ENCODE measurements at places on chromosomes 5 and 9.

DNA sequence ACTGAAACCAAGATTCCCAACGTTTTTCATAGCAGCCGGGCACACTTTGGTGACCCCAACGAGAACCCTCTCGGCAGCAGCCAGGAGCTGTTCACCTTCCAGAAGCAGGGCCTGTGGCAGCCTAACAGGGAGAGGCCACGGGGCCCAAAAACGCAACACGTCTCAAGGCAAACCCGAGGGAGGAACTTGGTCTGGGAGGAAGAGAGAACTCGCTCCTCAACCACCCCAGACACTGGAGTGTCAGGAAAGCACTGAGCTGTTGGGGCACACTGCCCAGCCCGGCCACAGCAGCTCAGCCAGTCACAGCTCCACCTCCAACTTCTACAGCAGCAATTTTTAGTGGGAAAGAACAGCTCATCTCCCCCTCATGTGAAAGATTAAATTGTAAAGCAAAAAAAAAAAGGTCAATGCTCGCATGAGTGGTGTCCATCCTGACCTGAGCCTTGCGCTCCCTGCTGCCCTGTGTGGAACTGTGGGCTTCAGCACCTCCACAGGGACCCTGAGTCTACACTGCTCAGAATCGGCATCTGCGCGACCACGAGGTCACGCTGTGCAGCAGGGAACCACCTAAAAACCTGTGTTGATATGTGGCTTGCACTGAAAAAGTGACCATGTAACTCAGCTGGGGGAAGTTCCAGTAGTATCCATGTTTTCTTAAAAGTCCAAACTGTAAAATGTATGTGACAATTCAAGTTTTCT, 55.0 kb downstream of the IPPK start:
- DNase-seq = no peak

DNA sequence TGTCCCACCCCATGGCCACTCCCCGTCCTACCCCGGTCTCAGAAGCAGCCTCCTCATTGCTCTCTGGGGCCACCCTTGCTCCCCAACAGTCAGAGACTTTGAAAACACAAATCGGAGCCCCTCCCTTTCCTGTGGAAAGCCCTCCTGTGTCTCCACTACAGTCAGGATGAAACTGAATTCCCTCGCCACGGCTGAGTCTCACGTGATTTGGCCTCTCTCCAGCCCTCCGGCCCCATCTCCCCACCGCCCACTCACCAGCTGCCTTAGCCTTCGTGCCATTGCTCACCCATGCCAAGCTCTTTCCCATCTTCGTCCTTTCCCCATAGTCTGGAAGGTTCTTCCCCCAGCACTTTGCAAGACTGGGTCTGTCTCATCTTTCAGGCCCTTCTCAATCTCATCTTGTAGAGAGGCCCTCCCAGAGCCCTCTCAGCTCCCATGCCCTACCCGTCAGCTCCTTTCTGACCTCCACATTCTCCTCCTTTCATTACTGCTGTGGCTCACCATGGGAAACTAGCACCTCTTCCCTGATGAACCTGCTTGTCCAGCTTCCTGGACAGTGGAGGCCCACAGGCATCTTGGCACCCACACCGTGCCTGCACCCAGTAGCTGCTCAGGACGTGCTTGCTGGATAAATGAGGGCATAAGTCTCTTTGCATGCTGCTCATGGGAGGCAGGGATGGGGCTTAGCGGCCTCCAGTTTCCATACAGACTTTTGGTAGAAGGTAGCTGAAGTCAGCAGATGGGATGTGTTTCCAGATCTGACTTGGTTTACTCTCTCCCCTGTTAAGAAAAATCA, 126.4 kb upstream of the COL5A1 start:
- no peak for DNase-seq

DNA sequence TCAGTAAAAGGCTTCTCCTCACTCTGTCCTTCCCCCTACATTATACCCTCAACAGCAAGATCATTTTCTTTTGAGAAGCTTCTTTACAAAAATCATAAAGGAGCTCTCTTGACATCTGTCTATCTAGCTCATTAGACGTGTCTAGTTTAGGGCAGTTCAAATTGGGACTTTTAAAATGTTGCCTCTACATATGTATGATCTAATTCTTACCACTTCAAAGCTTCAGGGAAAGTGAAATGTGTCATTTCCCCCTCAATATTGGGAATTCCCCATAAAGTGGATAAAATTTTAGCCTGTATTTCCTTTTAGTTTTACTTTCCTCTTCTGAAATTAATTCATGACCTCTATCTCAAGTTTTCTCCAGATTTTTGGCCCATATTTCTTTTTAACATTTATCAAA, 323.7 kb downstream of the ARRDC3 start:
- no peak for DNase-seq

- no peak for DNase-seq
These were observed 117.1 kb upstream of the RASA1 start for GRCh38 chr5:87150630-87151029.

GRCh38 chr9:12094046-12094445, 599.1 kb upstream of the TYRP1 start:
- no peak for DNase-seq

DNA sequence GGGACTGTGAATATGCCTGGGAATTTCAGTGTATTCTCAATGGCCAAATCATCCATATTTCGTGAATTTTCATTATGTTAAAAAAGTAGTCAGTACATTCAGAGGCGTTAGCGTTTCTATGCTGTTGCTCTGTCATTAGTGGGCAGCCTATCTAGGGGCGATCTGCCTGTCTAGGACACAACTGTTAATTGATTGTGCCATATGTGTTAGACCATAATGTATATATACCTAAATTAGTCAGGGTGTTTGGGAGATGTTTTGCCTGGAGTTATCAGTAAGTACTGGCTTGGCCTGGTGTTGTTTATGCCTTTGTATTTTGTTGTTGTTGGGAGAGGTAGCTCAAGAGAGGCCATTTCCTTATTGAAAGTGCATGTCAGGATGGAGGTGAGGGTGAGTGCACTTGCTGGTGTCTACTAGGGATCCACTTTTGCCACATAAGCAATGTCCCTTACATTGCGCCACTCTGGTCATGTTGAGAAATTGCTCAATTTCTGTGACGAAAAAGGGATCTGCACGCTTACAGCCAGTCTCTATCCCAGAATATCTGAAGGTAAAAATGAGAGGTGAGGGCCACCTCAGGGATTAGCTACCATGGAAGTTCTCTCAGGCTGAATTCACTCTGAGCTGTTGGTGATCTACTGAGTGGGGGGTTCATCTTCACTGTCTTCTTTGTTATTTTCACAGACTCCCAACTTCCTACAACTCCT, 123.3 kb downstream of the ST8SIA4 start:
- no peak for DNase-seq

DNA sequence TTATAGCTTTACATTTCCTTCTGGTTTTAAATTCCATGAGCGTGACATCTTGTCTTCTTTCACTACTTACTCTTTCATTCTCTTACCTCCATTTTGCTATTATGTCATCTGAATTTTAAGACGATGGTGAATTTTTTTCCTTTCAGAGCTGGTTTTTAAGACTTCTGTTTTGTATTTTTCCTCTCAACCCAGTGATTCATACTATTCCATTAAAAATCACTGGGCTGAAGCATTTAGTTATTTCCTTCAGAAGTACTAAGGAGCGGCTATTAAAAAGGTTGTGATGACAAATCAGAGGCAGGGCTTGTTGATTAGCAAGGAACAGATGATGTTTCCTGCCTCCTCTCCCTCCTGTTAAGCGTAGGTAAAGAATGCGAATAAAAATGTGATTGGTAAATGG, 16.5 kb downstream of the AGXT2 start:
- no peak for DNase-seq

DNA sequence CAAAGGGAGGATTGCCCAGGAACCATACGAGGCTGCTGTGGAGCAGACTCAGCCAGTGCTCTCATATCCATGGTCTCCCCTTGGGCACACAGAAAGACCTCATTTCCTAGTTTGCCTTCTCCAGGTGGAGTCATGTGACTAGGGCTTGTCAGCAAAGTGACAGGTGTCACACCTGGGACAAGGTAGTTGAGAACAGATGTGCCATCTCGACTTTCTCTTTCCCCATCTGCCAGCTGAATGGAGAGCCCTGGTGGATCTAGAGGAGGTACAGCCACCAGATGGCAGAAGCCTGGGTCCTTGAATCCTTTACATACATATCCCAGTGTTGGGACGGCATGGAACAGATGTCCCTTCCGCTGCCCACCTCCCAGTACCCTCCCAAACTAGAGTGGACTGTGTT, 42.9 kb upstream of the ALDOB start:
- DNase-seq = no peak

- DNase-seq = no peak
These were observed 145.6 kb downstream of the GNA14 start for GRCh38 chr9:77502568-77502967.

DNA sequence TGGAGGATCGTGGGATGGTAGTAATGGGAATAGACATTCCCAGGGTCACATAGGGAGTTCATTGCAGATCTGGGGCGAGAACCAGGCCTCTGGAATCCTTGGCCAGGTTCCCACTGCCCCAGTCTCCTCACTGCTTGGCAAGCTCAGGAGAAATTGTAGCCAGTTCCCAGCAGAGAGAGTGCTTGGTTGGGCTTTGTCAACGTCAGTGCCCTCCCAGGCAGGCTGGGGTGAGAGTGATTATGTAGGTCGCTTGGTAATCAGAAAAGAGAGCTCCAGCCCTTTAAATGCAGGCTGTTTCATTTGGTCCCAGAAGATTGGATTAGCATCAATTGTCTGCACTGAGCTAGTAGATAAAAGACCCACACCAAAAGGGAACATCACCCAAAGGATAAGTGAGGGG, 51.8 kb upstream of the GALNT10 start:
- no peak for DNase-seq

- no peak for DNase-seq
These were observed 18.1 kb downstream of the GRXCR2 start for GRCh38 chr5:145854651-145855258.

GRCh38 chr9:37899041-37899440, 4.9 kb downstream of the SLC25A51 start:
- DNase-seq = no peak

DNA sequence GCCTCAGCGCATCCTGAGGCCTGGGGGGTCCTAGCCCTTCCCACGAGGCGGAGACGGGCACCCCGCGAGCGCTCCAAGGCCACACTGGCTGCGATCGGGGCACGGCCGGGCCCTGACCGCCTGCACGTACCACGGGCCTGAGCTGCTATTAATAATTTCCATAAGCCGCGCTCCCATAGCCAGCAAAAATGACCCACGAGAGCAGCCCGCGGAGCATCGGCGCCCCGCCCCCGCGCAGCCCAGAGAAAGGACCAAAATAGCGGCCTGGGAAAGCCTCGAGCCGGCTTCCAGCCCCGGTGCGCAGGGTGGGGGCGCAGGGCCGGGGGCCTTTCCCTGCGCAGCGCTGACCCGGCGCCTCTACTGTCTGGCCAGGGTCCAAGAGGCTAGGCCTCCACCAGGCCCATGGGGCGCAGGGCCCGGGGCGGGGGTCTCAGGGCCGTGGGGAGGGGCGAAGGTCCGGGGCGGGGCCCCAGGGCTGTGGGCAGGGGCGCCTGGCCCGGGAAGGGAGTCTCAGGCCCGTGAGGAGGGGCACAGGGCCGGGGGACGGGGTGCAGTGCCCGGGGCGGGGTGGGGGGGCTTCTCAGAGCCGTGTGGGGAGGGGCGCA, 54.4 kb downstream of the EXD3 start:
- no peak for DNase-seq

DNA sequence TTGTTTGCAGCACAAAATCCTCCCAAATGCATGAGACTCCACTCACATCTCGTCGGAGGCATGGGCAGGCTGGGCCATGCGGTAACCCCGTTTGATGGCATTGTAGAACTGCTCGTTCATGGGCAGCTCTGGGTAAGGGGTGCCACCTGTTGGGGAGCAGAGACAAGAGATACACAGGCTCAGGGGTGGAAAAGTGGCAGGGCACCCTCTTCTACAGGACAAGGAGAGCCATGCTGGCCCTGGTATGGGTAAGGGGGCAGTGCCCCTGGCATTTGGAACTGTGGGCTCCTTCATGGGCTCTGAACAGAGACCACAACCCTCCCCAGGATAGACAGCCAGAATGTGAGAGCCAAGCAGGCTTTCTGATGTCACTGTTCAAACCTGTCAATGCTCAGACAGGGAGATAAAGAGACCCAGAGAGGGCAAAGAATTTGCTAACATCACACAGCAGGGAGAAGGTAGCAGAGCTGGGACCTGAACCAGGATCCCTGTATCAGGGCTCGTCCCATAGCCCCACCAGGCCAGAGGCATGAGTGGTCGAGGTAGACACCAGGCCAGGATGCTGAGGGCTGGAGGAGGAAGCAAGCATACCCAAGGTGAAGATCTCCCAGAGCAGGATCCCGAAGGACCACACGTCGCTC, 33.2 kb upstream of the CSF1R start:
- DNase-seq = no peak

GRCh38 chr9:125574126-125574877, 132.7 kb downstream of the MAPKAP1 start:
- no peak for DNase-seq

DNA sequence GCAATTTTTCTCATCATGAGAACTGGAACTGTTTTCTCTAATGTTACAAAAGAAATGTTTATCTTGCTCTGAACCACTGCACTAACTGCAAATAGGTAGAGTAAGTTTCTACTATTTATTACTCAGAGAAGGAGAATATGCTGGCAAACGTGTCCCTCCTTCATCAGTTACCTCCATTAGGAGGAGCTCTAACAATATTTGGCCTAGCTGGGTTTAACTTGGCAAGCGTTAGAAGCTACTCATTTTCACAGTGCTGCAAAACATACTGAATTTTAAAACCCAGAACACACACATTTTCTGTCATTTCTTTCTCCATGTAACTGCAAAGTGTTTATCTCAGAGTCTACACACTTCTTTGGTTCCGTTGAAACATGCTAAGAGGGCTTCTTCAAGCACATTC, 101.0 kb upstream of the GABRG2 start:
- no peak for DNase-seq

DNA sequence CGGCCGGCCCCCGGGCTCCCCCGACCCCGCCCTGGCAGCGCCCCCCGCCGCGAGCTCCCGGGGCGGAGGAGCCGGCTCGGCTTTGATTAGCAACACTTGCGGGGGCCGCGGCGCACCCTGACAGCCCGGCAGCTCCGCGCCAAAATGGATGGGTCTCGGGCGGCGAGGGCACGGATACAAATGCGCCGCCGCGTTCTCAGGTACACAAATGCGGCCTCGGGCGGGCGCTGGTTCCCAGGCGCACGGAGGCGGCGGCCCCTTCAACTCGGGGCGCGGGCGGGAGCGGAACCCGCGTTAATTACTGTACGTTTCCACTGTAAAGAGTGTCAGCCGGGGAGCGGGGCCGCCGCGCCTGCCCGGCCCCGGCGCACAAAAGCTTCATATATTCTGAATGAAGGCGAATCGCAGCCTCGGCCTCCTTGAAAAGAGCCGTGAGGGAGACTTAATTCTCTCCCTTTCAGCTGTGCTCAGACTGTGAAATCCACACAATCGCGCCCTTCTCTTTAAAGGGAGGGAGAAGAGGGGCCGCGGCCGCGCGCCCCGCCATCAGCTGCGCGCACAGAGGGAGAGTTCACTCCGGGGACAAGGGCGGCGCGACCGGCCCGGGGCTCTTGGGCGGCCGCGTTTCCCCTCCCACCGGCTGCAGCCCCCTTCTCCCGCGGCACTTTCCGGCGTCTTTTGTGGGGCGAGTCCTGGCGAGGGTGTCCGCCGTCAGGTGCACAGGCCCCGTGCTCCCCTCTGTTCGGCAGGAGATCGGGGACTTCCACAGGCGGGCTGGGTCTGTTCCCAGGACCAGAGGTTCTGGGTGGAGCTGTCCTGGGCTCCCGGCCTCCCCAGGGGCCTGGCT, 27.0 kb downstream of the MSX2 start:
- no peak for DNase-seq

GRCh38 chr5:113900141-113900540, 386.6 kb downstream of the YTHDC2 start:
- DNase-seq = no peak
